ENCODE measurements at places on chromosomes 1 and 21.

DNA sequence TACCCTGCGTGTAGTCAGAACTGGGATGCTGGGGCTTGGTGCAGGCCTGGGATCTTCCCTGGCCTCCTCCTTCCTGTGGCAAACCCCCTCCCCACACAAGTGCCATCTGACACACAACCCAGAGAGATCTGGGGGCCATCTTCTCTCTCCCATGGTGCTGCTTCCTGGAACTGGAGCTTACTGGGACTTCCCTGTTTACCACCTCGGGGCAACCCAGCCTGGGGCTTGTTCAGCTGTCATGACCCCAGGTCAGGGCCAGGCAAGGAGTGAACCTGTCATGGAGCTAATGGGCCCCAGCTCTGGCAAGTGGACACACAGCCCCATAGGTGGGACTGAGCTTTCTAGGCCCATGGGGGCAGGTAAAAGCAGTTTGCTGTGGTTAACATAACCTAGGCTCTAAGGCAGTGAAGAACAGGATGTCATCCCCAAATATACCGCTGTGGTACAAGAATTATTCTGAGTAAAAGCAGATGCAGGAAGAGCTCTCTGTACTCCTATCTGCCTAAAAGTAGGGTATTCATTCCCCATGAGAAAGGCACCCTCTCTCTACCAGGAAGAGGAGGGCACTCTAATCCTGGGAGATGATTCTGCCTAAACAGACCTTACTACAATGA, 2.4 kb downstream of the TRIM11 start:
- DNase-seq: no peak

DNA sequence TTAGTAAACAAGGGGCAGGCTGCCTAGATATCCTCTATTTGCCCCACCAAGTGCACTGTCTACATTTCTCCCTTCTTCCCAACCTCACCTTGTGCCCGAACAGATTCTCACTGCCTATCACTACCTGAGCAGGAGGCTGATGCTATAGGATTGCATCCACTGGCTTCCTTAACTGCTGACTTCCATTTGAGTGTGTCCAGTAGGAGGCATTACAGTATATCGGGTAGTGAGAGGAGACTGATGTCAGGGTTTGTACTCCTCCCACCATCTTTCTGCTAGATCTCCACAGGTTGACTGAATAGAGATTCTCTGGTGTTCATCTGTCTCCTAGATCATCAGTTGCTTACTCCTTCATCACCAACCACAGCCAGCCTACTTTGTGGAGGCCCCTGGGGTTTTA, 796.3 kb downstream of the LRRIQ3 start:
- no peak for DNase-seq

DNA sequence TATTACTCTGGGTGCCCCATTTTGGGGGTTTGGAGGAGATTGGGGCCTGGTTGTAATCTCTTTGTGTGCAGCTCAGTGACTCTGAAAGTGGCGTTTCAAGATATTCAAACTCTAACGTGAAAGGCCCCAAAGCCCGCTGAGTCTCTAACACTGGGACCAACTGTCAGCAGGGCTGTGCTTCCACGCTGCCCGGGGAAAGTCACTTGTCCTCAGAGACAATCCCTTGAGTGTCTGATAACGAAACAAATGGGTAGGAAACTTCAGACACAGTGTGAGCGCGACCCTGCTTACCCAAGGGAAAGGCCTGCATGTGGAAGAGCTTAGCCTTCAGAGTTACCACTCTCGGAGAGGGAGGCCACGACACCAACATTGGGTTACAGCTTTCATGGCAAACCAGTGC, 837 bp downstream of the UBASH3A start:
- no peak for DNase-seq

DNA sequence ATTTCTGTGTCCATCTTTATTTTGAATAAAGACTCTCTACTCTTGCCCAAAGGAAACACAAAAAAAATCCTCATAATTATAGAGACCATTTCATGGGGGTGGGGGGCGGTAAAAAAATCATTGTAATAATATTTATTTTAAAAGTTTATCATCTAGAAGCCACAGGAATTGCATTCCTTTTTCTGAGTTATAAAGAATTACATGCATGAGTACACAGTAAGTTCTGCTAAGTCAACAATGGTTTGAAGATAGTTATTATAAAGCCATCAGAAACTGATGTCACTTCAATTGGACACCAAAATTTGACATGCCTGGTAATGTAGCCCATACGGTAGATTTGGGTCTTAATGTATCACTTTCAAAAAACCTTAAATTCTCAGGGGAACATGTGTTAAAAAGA, 478.1 kb upstream of the NR5A2 start:
- DNase-seq: no peak

DNA sequence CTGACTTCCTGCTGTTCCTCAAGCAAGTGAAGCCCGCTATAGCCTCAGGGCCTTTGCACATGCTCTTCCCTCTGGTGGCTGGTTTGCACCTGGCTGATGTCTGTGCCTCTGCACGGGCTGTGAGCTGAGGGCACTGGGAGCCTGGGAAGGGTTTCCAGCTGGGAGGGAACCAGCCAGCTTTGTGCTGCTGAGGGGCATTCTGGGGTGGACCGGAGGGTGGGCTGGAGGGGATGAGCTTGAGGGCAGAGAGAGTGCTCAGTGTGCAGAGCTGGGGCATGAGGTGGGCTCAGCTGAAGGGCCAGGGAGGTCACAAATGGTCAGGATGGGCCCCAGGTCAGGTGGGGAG, 305.7 kb downstream of the MATN1 start:
- no peak for DNase-seq

GRCh38 chr1:60865166-60865565, 217.2 kb upstream of the NFIA start:
- no peak for DNase-seq

GRCh38 chr1:15100121-15100879, 53.2 kb upstream of the TMEM51 start:
- DNase-seq: peak; percentile 6

- DNase-seq: no peak
Measured at GRCh38 chr1:200081151-200081968, 53.9 kb downstream of the NR5A2 start.

DNA sequence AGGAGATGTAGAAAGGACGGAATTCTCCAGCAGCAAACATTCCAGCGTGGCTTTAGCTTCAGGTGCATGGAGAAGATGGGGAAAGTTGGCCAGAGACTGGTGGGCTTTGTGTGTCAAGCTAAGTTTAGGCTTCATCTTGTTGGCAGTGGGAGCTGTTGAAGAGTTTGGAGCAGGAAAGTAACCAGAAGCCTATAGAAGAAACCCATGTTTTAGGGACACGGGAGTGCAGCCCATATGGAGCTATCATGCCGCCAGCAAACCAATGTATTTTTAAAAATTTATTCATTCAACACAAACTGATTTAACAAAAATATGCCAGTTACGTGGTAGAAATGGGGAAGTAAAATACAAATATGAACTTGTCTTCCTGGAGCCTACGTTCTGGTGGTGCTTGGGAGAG, 53.7 kb downstream of the ACTL8 start:
- no peak for DNase-seq

DNA sequence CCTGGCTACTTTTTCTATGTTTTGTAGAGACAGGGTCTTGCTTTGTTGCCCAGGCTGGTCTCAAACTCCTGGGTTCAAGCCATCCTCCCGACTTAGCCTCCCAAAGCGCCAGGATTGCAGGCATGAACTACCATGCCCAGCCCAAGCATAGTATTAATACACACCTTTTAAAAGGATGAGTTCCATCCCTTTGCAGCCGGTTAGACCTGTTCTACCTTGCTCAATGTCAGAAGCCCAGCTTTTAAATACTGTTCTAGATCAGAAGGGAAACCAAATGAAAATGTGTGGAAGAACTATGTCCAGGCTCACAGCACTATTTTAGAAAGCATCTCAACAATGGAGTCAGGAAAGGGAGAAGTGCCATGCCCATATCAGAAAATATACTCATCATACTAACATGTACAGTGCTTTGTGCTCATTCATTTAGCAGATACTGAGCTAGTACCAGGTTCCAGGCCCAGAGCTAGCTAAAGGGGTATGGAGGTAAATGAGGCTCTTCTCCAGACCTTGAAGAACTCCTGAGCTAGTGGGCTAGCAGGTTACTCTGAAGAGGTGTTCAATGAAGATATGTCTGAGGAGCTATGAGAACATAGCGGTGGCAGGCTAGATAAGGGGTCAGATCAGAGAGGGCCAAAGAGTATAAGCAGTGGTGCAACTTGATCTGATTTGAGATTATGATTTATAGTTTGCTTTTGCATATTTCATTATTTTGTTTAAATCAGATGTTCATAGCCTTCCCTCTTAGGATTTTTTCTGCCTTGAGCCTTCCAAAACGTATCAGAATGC, 78.2 kb downstream of the RNF220 start:
- DNase-seq: no peak

Measured in effector memory CD4-positive, alpha-beta T cell (primary cell).